Urinary bladder (tissue), 4 donors: ENCODE measurements at places on chromosomes 4 and X. TPM values are rescaled to one million over a fixed set of nuclear protein-coding genes. Genes with fewer than 3 reads are reported as not detected.

Gene KIT
- 26.2 TPM for total RNA-seq

DNA sequence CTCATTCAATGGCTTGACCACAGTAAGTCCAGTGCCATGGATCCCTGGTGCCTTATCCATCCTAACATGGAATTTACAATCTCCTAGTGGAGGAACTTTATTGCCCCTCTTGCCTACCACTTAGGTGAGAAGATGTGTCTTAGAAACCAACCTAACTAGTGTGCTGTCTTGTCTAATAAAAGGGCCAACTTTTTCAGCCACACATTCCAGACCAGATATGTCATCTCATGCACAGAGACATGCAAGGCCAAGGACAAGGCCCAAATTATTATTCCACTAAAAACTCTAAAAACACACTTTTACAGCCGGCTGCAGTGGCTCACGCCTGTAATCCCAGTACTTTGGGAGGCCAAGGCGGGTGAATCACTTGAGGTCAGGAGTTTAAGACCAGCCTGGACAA, 10.6 kb upstream of the PRDX4 start:
- no peak for DNase-seq

DNA sequence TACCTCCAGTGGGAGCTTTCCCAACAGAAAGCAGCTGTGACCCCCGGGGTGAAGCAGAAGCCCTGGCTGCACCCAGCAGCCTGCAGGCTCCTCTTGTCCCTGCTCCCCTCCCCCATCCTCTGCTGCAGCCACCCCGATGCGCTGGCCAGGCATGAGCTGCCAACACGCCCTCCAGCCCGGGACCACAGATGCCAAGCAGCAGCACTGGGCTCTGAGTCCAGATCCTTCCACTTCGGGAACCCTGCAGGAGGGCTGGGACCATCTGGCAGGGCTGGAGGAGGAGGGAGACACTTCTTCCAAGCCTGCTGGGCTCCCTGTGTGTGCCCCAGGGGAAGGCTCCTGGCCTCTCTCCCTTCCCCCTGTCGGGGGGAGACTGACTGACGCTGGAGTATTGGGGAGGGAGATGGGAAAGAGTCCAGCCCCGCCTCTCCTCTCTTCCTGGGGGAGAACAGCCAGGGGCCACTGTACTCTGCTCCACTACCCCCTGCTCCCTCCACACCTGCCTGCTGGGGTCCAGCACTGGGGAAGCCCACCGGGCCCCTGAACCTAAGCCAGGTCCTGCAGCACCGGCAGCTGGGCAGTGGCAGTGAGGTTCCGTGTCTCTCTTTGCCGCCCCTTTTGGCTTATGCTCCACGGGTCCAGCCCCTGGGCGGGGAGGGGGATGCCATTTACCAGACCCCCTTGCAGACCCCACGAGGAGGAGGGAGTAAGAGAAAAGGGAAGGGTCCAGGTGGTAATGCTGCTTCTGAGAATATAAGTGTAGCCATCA, 55.7 kb downstream of the PPP2R2C start:
- DNase-seq: no peak

Gene STOX2
- total RNA-seq: 35.7 TPM

DNA sequence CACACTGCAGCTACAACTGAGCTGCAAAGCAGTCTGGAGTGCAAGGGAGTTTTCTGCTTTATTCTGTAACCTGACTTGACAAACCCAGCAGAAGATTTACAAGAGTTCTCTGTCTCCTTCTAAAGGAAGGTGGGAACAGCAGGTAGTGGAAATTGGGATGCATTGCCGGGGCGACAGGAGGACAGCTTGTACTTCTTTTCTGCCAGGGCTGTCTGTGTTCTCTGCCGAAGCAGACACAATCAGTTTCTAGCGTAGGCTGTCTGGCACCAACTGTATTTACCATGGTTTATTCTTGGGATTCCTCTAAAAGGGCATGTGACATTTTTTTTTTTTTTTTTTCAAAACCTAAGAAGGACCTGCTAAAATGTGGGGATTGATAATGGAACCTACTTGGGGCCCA, 190.8 kb upstream of the GK2 start:
- no peak for DNase-seq

DNA sequence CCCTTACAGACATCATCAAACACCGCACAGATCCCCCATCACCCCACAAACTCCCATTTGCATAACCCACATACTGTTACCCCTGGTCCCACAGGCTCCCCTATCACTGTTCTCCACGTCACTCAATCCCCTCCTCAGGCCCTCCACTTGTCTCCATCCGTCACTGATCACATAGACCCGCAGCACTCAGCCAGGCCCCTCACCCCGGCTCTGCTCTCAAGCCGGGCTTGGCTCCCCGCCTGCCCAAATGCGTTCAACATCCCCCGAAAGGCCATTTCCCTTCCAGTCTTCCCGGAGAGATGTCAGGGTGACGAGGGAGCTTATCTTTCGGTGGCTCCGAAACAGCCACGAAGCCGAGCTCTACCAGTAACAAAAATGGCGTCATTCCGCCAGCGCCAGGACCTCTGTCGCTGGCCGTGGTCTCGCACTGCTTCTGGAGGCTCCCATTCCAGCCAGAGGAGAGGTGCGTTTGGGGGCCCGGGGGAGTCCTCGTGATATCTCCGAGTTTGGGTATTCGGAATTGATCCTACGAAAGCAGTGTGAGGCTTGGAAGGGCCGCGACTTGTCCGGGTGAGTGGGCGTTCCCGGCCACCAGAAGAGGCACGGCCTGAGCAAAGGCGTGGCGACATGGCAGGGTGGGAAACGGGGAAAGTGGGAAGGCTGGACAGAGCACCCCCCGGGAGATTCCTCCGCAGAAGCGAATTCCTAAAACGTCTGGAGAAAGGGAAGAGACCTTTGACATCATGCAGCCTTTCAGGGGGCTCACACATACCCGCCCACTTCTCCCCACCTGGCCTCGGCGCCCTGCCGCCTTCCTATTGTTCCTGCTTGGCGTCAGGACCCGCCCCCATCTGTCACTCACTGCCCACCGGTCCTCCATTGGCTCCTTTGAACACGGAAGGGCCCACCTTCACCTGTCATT, at the start of gene ZNF630:
TSS of gene ZNF630 (minus strand) at position 577 of the 922 bp plus-strand sequence. CDS start 4,754 bp downstream, outside the sequence.
- peak; percentile 59 for DNase-seq

- DNase-seq: no peak
Measured at GRCh38 chrX:155113097-155113496, 41.8 kb downstream of the BRCC3 start.

- DNase-seq: no peak
Measured at GRCh38 chrX:107723511-107723910, 52.1 kb downstream of the TSC22D3 start.

GRCh38 chr4:6262176-6262575, 7.5 kb upstream of the WFS1 start:
- no peak for DNase-seq

Gene TMEM31
- not detected for total RNA-seq

Gene TEX13D
- total RNA-seq: not detected

DNA sequence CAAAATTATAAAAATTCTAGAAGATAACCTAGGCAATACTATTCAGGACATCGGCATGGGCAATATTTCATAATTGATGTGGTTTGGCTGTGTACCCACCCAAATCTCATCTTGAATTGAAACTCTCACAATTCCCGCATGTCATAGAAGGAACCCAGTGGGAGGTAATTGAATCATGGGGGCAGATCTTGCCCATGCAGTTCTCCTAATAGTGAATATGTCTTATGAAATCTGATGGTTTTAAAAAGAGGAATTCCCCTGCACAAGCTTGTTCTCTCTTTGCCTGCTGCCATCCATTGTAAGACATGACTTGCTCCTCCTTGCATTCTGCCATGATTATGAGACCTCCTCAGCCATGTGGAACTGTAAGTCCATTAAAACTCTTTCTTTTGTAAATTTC, 77.7 kb downstream of the DDX60 start:
- DNase-seq: no peak

Gene NIPAL1
- 13.7 TPM for total RNA-seq

Gene CT83
- total RNA-seq: not detected

- no peak for DNase-seq
Measured at GRCh38 chrX:110171442-110171841, 146.4 kb downstream of the AMMECR1 start.

- DNase-seq: no peak
Measured at GRCh38 chr4:15513545-15513944, 43.9 kb downstream of the CC2D2A start.

- DNase-seq: no peak
Measured at GRCh38 chr4:115334736-115335411, 221.5 kb upstream of the NDST4 start.

DNA sequence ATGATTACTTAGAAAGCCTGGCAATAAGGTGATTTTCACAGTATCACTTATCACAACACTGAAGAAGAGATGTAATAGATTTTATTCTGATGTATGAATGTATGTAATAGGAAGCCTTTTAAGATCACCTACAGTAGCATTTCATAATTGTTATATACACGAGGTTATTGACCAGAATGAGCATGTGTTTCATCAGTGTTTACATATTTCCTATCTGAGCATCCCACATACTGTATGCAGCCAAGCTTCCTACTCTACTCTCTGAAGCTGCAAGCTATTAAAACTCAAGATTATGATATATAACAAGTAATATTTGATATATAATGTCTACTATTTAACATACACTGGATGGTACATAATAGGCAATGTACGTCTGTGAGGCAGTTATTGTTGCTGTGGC, 190.9 kb upstream of the S100G start:
- DNase-seq: no peak

DNA sequence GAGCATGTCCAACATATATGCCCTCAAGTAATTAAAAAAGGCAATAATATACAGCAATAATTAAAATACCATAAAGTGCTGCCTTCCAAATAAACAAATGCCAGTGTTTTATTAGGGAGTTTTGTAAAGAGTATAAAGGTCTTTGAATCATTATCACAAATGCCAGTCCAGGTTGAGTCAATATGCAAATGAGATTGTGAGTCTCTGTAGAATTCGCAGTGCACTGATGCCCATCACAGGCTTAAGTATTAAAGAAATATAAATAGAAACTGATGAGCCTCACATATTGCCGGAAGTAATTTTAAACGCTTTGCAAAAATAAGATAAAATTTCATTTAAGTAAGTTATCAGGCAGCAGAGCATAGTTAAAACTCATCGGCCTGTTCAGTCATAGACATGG, 205.0 kb upstream of the TECRL start:
- no peak for DNase-seq

Gene LPAR4
- total RNA-seq: 20.5 TPM

DNA sequence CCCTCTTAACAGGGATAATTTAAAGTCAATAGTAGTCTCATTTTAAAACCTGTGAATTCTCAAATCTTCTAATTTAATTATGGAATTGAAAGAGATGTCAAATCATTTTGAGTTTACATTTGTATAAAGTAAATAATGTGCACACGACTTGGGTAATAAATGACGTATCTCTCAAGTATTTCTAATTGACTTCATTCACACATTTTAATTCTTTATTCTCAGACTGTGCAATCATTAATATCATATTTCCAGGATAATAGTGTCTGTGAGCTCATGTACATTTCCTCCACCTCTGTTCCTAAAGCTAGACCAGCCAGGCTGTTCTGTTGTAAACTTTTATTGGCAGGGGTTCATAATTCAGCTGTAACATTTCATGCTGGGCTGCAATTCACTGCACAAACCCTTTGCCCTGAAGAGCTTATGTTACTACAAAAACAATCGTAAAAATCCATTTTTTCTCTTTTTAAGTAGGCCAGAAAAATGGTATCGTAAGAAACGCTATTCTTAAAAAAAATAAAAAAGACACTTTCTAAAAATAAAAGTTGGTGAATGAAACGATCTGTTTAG, 1103.1 kb upstream of the TENM3 start:
- no peak for DNase-seq

- no peak for DNase-seq
Measured at GRCh38 chr4:158163941-158164767, 8.7 kb downstream of the GASK1B start.

DNA sequence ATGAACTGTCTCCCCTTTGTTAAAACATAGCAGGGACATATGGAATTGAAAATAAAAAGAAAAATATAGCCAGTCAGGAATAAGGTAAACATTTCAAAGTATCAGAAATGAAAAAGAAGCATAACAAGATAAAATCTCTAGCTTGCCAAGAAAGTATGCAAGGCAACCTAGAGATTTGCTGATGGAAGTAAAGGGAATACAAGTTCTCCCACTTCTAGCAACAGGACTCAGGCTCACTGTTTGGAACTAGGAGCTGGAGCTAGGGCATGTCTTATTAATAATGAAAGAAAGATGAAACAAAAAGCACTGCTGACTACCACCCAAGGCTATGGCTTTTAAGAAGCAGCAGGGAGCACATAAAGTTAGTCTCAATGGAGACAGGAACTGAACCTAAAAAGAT, 18.2 kb downstream of the ANKRD50 start:
- no peak for DNase-seq

GRCh38 chrX:24321741-24322395, 8.0 kb upstream of the SUPT20HL2 start:
- DNase-seq: no peak

DNA sequence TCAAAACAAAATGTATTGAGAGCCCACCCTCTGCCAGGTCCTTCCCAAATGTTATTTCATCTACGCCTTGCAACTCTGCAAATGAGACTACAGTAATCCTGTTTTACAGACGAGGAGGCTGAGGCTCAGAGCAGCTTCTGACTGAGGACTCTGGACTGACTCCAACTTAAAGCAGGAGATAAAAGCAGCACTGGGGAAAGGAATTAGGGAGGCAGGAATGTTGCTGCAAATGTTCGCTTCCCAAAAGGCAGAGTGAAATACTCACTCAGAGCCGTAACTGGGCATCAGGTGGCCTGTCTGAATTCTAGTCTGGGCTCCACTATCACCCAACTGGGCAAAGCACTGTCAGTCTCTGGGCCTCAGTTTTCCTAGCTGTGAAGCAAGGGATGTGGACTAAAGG, 94.7 kb upstream of the SRD5A3 start:
- no peak for DNase-seq

DNA sequence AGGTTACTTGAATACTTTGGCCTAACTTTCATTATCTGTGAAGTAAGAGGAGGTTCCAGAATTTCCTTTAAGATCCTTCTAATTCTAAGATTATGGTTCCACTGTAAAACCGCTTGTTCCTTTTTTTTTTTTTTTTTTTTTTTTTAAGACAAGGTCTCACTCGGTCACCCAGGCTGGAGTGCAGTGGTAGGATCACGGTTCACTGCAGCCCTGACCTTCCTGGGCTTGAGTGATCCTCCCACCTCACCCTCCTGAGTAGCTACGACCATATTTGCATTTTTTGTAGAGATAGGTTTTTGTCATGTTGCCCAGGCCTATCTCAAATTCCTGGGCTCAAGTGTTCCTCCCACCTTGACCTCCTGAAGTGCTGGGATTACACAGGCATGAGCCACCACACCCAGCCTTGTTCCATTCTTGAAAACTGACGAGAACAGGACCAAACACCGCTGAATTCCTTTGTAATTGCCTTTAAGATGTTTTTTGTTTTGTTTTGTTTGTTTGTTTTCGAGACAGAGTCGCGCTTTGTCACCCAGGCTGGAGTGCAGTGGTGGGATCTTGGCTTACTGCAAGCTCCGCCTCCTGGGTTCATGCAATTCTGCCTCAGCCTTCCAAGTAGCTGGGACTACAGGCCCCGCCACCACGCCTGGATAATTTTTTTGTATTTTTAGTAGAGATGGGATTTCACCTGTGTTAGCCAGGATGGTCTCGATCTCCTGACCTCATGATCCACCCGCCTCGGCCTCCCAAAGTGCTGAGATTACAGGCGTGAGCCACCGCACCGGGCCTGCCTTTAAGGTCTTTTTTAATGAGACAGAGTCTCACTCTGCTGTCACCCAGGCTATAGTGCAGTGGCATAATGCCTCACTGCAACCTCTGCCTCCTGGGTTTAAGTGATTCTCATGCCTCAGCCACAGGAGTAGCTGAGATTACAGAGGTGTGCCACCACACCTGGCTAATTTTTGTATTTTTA, 6.8 kb downstream of the PDS5A start:
- DNase-seq: no peak

GRCh38 chr4:131337936-131338335, 1811.2 kb upstream of the PCDH10 start:
- DNase-seq: no peak

Gene SLC10A7
- total RNA-seq: 42.9 TPM

Gene DGKK
- total RNA-seq: 0.53 TPM

Gene MAGEC3
- total RNA-seq: not detected
